ENCODE measurements at places on chromosomes 2 and 18. TPM values are rescaled to one million over a fixed set of nuclear protein-coding genes. Genes with fewer than 3 reads are reported as not detected.

- no peak for DNase-seq
These were observed 379.0 kb downstream of the ZEB2 start for GRCh38 chr2:144140891-144141290.

GRCh38 chr2:195368249-195369217 is 288.5 kb upstream of the SLC39A10 start:
- no peak for DNase-seq

DNA sequence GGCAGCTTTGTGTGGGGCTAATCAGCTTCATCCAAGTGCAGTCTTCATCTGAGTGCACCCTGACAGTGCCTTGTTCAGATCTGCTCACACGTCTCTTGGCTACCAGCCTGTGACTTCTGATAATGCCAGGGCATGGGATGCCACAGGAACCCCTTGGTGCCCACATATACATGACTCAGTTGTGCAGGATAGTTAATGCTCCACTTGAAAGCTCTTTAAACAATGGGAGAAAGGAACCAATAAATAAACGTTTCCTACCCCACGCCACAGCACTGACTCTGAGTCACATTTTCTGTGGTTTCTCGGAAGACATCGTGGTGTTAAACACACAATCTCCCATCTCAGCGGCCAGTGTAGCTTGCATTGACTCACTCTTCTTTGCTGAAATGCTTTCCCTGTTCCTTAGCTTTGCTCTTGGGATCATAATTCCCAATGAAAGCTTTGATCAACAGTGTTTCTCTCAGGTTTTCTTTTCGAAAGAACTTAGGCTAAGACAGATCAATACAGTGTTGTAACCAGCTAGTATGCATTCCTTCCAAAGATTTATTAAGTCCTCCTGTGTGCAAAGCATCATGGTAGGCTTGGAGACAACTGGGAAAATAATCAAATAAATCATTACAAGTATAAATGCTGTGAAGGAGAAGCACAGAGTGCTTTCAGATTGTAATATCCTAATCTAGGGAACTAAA is 142.0 kb downstream of the COPS8 start:
- no peak for DNase-seq

- DNase-seq = no peak
These were observed 87.3 kb downstream of the ANTXR1 start for GRCh38 chr2:69100220-69100723.

GRCh38 chr2:150370561-150370960 is 116.9 kb downstream of the RND3 start:
- no peak for DNase-seq

- DNase-seq = no peak
These were observed 11.6 kb downstream of the TRPM8 start for GRCh38 chr2:233928594-233929351.

DNA sequence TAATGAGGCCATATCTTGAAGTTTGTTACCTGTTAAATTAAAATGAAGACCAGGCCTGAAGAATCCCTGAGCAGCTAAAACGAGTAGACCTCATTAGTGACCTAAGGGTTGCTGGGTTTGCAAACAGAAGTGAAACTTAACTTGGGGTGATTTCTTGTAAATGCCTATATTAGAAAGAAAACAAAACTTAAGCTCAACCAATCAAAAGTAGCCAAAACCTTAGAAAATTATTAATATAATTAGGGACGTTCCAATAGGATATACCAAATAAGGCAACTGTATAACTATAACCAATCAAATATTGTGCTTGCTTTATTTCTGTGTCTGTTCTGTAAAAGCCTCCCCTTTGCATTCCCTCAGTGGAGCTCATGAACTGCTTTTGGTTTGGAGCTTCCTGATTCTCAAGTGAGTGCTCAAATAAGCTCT is 137.9 kb upstream of the VRK2 start:
- no peak for DNase-seq

- DNase-seq = no peak
These were observed 162.7 kb downstream of the ARL4C start for GRCh38 chr2:234334151-234334550.

DNA sequence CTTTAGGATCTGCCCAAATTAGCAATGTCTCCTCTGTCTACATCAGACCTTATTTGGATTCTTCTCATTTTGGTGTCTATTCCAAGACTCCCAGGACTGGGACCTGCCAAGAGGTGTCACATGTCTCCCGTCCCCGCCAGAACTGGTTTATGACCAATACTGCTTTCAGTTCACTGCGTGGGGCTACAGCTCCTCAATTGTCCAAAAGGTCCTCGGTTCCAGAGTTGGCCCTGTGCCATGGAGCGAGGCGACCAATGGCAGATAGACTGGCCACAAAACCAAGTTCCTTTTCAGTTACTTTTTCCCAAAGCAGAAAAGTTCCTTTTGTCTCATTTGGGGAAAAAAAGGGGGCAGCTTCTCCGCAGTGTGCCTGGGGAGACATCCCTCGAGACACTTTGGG is 144.1 kb upstream of the ZNF236 start:
- DNase-seq = no peak

- no peak for DNase-seq
These were observed 40.7 kb downstream of the VIT start for GRCh38 chr2:36737131-36737750.

- DNase-seq = no peak
These were observed 725 bp downstream of the FIGN start for GRCh38 chr2:163734881-163735684.

DNA sequence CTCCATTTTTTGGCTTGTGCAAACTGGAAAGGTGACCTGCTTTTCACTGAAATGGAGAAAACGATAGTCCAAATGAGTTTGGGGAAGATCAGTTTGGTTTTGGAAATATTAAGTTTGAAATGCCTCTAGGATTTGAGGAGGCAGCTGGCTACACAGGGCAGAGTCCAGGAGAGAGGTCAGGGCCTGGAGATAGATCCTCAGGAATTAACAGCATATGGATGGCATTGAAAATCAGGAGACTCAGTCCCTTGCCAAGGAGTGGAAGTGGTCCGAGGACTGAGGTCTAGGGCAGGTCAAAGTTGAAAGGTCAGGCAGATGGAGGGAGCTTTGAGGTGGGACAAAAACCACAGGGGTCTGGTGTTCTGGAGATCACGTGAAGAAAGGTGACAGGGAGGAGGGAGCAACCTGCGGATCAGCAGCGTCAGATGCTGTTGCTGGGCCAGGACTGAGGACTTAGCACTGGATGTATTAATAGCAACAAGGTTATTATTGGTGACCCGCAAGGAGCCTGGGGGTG is 83.7 kb downstream of the EIF2AK3 start:
- no peak for DNase-seq

DNA sequence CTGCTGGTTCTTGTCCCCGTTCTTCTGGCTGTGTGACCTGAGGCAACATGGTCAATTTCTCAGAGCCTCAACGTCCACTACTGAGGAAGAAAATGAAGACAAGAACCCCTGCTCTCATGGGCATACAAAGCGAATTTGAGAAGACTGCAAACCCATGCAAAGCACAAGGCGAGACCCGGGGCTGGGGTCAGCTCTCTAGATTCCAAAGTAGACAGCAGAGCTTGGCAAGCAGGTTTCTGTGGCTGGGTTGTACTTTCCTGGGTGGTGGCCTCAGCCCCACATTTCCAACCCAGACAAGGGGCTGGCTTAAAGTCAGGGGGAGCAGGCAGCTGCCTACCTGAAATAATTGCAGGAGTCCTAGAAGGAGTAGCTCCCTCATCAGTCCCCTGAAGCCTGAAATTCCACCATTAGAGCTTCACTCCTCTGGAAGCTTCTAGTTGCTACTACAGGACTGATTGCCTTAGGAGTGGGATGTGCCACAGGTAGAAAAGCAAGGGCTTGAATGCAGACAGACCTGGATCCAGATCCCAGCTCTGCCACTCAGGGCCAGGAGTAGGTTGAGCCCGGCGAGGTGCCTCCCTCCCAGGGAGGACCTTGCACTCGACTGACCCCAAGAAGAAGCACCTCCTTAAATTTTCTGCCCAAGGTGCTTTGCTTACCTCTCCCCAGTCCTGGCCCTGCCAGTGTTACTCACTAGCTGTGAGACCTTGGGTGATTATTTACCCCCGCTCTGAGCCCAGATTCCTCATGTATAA is 127.6 kb downstream of the CLIP4 start:
- DNase-seq = no peak

- no peak for DNase-seq
These were observed 358.7 kb upstream of the TNP1 start for GRCh38 chr2:217218269-217219163.

Gene CYP26B1
- total RNA-seq = 23.3 TPM

Gene GPN1
- total RNA-seq = 25.7 TPM

Gene FBXO15
- total RNA-seq = not detected

Gene ALPI
- not detected for total RNA-seq

Gene AKAIN1
- total RNA-seq = not detected

Gene SKA1
- total RNA-seq = not detected

Gene CACNB4
- 5.4 TPM for total RNA-seq

Gene REG1B
- not detected for total RNA-seq

All from omental fat pad (tissue), 4 donors.